ENCODE measurements at places on chromosomes 11 and 22. TPM values are rescaled to one million over a fixed set of nuclear protein-coding genes. Genes with fewer than 3 reads are reported as not detected.

GRCh38 chr11:133928628-133929059 is 28.1 kb downstream of the IGSF9B start:
- H3K27ac ChIP-seq, result no peak overlapping the region
- DNase-seq, result no peak

- no peaks in the 10 kb centered on the region for H3K36me3 ChIP-seq
- no peak for DNase-seq
- H3K27ac ChIP-seq, result no peak overlapping the region
- H3K27me3 ChIP-seq, result no peaks in the 10 kb centered on the region
Measured at GRCh38 chr11:68677432-68677831, 6.9 kb upstream of the GAL start.

- DNase-seq, result no peak
- no peak overlapping the region for H3K4me3 ChIP-seq
- H3K36me3 ChIP-seq, result no peaks in the 10 kb centered on the region
- no peak overlapping the region for H3K27ac ChIP-seq
- no peaks in the 10 kb centered on the region for H3K27me3 ChIP-seq
Measured at GRCh38 chr11:133163463-133164419, 368.6 kb downstream of the OPCML start.

- no peak overlapping the region for H3K27ac ChIP-seq
- H3K27me3 ChIP-seq, result no peaks in the 10 kb centered on the region
- DNase-seq, result no peak
- no peaks in the 10 kb centered on the region for H3K36me3 ChIP-seq
- H3K4me1 ChIP-seq, result no peaks in the 10 kb centered on the region
Measured at GRCh38 chr11:100562128-100562527, 125.0 kb upstream of the ARHGAP42 start.

DNA sequence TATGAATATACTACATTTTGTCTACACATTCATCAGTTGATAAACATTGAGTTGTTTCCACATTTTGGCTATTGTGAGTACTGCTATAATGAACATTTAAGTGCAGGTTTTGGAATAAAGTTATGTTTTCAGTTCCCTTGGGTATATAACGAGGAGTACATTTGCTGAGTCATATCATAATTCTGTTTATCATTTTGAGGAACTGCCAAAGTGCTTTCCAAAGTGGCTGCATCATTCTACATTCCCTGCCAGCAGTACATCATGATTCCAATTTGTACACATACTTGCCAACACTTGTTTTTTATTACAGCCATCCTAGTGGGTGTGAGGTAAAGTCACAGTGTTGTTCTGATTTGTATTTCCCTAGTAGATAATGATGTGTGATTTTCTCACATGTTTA is 1458.6 kb upstream of the TENM4 start:
- DNase-seq, result no peak
- H3K4me3 ChIP-seq, result no peak overlapping the region
- H3K4me1 ChIP-seq, result no peaks in the 10 kb centered on the region

DNA sequence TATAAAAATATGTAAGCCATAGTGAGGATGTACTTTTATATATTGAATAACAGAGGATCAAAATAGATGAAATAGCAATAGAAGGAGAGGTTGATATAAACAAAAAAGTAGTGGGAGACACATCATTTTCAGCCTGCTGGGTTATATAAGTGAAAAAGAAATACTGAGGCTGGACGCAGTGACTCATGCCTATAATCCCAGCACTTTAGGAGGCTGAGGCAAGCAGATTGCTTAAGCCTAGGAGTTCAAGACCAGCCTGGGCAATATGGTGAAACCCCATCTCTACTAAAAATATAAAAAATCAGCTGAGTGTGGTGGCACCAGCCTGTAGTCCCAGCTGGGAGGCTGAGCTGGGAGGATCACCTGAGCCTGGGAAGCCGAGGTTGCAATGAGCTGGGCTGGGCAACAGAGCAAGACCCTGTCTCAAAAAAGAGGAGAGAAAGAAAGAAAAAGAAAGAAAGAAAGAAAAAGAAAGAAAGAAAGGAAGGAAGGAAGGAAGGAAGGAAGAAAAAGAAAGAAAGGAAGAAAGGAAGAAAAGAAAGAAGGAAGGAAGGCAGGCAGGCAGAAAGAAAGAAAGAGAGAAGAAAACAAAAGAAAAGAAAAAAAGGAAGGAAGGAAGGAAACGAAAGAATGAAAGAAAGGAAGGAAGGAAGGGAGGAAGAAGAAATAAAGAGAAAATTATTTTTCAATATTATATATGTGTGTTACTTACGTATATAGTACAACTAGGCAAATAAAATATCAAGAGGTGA is 7.0 kb upstream of the P2RY2 start:
- no peak for DNase-seq
- no peak overlapping the region for H3K4me3 ChIP-seq
- H3K4me1 ChIP-seq, result no peaks in the 10 kb centered on the region
- H3K36me3 ChIP-seq, result no peaks in the 10 kb centered on the region

DNA sequence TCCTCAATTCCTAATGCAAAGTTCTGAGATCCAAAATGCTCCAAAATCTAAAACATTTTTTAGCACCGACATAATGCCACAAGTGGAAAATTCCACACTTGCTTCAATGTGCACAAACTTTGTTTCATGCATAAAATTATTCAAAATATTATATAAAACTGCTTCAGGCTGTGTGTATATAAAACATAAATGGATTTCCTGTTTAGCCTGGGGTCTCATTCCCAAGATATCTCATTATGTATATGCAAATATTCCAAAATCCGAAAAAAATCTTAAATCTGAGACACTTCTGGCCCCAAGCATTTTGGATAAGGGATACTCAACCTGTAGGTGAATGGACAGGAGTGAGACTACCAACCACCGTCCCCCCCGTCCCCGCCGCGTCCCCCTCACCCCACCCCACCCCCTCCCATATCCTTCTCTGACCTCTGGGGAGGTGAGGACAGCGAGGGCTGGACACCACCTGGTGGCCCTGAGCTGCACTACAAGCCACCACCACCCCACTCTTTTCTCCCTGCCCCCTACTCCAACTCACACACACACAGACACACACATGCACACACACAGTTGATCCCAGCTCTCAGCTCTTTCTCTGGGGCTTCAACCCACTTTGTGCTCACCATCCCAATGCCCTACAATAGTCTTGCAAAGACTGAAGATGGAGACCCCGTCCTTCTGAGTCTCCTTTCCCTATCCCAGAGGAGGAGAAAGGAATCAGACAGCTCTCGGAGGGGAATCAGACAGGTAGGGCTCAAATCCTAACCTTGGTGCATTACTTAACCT is 101.0 kb downstream of the PDE2A start:
- H3K27me3 ChIP-seq, result no peaks in the 10 kb centered on the region
- no peaks in the 10 kb centered on the region for H3K36me3 ChIP-seq
- H3K4me3 ChIP-seq, result no peak overlapping the region
- DNase-seq, result peak; percentile 41

Gene YAP1
- 17.9 TPM for total RNA-seq

Gene LSP1
- total RNA-seq, result 12.0 TPM

Gene OR5B21
- not detected for total RNA-seq

Gene LRFN4
- total RNA-seq, result 4.7 TPM

Data from right lobe of liver (tissue), 6 donors.